Naive thymus-derived CD4-positive, alpha-beta T cell (primary cell): ENCODE measurements at places on chromosomes 13 and 19.

GRCh38 chr13:51329606-51330005 is 9.9 kb upstream of the SERPINE3 start:
- DNase-seq: no peak

- DNase-seq: no peak
These were observed 347.4 kb downstream of the FGF9 start for GRCh38 chr13:22018076-22018835.

DNA sequence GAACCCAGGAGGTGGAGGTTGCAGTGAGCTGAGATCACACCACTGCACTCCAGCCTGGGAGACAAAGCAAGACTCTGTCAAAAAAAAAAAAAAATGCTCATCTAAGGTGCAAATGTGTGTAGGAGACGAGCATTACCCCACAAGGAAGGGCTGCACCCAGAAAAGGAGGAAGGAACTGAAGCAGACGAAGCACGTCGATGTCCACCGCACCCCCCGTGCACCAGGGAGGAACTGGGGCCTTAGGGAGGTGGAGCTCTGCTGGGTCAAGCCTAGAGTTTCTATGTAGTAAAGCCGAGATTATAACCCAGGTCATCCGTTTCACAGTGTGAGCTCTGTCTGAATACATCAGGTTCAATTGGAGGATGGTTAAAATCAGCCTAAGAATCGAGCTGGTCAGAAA is 1.1 kb downstream of the VSTM1 start:
- no peak for DNase-seq

GRCh38 chr19:13699786-13700185 is 64.5 kb upstream of the MRI1 start:
- DNase-seq: no peak

DNA sequence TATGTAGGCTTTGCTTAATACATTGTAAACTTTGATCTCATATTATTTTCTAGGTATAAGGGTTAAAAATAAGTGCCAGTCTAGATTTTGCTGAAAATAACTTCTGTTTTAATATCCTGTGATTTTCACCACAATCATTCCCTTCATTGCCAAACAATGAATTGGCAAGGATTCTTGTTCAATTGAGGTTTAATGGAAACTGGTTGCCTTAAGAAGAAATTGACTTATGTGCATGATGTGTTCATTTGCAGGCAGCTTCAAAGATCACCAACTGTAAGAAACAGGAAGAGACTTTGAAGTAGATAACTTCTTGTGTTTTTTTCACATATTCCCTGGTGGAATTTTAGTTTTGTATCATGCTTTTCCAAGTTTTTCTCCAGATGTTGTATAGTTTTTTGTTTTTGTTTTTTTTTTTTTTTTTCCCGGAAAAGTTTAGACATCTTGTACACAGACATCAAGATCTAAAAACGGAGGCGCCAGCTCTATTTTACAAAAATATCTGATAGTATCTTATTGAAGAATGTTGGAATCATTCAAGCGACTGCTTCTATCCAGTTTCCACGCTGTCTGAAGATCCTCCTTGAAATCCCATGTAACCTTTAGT is 108.3 kb downstream of the POSTN start:
- DNase-seq: no peak

DNA sequence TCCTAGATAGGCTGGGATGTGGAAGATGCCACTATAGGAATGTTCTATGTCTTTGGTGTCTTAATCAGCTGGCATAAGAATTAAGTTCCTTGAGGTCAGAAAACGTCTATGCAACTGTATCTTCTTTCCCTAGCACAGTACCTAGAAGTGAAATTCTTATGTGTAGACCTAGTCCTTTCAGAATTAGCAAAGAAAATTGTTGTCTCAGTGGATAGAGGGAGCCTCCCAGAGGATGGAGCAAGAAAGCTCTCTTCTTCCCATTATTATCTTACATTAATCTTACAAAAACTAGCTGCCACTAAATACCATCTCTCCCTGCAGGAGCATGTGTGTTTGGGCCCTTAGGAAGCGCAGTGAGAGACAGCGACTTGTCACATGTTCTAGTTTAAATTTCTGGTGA is 11.6 kb downstream of the CLDN10 start:
- no peak for DNase-seq

- DNase-seq: no peak
These were observed 1485.3 kb downstream of the PCDH9 start for GRCh38 chr13:65744836-65745235.

DNA sequence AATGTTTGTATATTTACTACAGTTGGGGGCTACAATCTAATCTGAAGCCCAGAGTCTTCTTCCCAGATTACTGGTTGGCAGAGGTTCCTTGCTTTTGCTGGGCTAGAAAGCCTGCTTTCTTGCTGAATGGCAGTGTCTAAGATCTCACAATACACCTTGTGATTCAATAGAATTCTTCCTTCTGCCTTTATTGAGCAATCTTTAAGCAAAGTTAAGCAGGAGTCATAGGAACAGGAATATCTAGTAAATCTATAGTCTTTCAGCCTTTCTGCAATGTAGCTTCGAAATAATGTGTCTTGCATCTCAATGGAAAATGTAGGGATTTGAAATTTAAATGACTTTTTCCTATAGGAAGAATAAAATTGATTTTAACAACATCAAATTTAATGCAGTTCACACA is 346.1 kb downstream of the SLITRK1 start:
- no peak for DNase-seq

- no peak for DNase-seq
These were observed 36.8 kb downstream of the ACTN4 start for GRCh38 chr19:38684078-38684861.

GRCh38 chr13:106276876-106277275 is 258.6 kb downstream of the EFNB2 start:
- no peak for DNase-seq

GRCh38 chr13:99417201-99418102 is 83.8 kb upstream of the TM9SF2 start:
- peak; percentile 78 for DNase-seq

- DNase-seq: no peak
These were observed 828.4 kb upstream of the SLC10A2 start for GRCh38 chr13:103894626-103895025.

DNA sequence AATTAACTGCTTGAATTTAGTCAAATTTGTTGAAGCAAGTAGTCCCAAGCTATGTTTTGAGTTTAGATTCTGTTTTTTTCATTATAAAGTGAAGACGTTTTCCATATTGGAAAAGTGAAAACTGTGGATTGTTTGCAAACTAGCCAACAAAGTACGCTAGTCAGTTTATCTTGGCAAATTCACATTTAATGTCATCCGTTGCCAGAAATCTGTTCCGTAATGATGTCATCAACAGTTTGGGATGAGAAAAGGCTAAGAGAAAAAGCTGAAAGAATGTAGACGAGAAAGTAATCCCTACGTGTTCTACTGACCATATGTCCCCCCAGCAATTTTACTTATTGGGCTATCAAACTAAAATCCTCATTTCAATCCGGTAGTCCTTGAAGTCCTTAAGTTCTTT is 419.6 kb downstream of the GPC6 start:
- no peak for DNase-seq

DNA sequence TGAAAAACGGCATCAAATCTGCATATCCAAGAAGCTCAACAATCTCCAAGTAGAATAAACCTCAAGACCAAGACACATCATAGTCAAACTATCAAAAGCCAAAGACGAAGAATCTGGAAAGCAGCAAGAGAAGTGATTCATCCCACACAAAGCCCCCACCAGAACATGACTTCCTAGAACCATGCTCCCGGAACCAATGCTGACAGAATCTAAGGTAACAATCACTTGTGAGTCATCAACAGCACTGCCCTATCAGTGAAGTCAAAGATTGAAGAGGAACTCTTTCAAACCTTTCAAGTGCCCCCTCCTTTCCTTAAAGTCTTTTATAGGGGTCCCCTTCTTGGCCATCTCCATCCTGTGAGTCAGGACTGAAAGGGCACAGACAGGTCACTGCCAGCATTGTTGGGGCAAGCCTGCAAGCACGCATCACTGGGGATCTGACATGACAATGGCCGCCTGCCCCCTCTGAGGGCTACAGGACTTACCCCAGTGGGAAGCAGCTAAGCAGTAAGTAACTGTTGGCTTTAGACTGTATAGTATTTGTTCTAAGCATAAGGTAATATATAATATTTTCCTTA is at the start of gene CCDC70:
Gene CCDC70, plus strand, starts transcription at position 247 of the 578 bp plus-strand sequence. CDS start 3,443 bp downstream, outside the sequence.
- no peak for DNase-seq

- DNase-seq: no peak
These were observed 1.4 kb upstream of the SAMD1 start for GRCh38 chr19:14091813-14092462.

DNA sequence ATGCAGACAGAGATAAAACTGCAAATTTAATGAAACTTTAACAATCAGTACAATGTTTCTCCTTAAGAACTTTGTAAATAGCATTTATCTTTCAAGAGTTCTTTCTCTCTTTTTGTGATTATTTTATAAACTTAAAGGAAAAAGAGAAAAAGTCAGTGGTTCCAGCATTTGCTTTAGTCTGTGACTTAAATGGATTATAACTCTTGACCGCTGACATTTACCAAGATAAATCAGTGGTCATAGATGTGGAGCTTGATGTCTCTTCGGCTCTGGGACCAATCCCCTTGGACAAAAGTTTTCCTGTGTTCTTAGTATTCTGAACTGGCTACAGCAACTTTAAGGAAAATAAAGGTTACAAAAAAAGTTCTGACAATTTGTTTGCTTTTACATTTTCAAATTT is 162.6 kb downstream of the TM9SF2 start:
- DNase-seq: no peak

DNA sequence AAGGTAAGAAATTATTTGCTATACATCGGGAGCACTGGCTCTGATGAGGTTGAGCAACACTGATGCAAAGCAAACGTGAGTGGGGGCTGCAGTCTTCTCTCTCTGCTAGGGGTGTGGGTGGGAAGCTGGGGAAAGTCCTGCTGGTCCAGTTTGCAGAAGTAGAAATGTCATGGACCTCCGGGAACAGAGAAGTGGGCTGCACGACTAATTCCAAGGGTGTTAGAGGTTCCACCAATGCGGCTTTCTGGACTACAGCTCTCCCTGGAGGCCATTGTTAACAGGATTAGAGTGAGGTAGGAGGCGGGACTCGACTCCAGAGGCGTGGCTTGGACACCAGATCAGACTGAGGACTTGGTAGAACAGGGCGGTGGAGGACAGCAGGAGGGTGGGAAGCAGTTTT is 5.7 kb upstream of the FBXO27 start:
- DNase-seq: no peak

GRCh38 chr13:65088906-65089305 is 2141.2 kb downstream of the PCDH9 start:
- DNase-seq: no peak

GRCh38 chr13:62611343-62611742 is 1195.7 kb upstream of the PCDH20 start:
- no peak for DNase-seq

GRCh38 chr19:43439032-43439708 is 24.5 kb downstream of the TEX101 start:
- DNase-seq: peak; percentile 88

DNA sequence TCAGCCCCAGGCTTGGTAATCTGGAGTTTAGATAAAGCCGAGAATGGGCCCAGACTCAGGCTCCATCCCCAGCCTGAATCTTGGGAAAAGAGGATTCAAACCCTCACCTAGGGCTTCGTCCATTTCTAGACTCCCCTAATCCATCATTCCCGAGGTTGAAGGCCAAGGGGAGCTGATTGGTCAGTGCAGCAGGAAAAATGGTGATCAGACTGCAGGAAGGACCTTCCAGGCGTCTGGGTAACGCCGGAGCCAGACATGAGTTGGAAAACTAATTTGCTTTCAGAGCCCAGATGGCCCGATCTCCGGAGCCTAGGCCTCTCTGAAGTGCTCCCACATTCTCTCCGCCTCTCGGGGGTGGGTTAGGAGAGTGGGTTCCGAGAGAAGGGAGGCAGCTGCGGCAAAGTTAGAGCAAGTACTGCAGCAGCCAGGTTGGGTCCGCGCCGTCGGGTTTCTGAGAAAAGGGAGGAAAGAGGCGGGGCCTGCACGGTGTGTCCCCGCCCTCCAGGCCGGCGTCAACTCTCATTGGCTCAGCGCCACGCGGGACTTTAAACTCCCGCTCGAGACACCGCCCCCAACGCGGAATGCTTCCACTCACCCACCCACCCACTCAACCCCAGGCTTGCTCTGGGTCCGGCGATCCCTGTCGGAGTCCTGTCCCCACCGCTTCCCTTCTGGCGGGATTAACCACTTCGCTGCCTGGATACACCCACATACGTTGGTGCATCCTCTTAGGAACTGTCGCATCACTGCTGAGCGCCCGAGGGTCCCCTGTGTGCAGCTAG is 788 bp upstream of the RTBDN start:
- DNase-seq: no peak

DNA sequence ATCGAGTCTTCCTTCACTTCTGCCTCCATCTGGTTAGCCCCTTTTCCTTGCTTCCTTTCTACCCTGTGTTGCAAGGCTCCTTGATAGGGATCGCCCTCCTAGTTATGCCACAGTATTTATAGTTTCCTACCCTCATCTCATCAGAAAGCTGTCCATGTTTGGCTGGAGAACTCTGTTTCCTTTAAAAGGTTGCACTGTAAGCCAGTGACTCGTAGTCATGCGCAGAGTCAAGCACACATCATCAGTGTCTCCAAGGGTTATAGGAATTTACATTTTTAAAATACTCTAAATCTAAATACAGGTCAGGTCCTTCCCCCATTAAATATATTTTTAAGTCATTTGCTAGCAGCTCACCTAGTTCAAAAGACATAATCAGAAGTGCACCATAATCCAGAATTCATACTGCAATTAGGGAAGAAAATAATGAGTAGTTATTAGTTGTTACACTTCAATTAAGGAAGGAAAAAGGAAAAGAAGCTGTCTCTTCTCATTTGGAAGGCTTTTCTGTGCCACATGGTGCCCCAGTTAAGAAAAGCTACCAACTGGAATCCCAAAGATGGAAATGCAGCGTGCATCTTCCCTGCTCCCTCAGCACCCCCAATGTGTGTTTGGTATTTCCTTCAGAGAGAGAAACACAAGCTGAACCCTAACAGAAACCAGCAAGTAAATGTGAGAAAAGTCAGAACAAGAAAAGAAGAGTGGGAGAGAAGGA is 81.0 kb downstream of the GPR12 start:
- DNase-seq: no peak
